ENCODE measurements at places on chromosomes 16 and 17.
A peak's percentile ranks its signal among the peaks of the same experiment; 100 is the strongest.

DNA sequence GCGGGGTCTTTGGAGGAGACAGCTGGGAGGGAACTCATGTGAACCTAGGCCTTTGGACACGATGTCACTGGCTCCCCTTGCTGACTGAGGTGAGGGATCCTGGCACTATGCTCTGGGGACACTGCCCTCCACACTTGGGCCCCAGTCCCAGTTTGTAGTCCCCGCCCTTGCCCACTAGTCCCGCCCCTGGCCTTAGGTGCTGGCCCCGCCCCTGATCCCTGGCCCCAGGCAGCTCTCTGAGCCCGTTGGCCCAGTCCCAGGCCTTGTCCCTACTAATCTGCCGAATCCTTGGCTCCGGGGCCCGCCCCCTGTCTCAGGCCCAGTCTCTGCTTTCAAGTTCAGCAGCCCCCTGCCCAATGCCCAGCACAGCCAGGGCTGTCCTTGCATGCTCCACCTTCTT, 61.0 kb downstream of the SMPD3 start:
- no peak for DNase-seq

DNA sequence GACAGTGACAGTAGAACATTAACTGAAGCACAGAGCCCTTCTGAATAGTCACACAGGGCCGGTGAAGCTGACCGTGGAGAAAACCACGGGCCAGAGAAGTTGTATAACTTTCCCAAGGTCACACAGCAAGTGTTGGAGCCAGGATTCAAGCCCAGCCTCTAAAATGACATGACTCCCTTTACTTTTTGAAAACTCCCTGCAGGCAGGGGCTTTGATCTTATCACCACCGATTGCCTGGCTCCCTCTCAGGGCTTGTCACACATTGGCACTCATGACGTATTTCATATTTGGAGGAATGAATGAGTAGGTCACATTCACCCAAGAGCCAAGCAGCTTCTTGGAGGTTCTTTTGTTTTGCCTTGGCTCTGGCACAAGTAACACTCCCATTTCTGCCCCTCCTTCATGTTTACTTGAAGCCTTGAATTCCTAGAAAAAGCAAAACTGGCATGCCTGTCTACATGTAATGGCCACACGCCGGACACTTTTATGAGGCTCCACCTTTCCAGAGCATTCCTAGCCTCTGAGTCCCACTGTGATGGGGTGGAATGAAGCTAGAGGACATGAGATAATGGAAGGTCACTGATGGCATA, 13.3 kb upstream of the RBBP6 start:
- DNase-seq: no peak

DNA sequence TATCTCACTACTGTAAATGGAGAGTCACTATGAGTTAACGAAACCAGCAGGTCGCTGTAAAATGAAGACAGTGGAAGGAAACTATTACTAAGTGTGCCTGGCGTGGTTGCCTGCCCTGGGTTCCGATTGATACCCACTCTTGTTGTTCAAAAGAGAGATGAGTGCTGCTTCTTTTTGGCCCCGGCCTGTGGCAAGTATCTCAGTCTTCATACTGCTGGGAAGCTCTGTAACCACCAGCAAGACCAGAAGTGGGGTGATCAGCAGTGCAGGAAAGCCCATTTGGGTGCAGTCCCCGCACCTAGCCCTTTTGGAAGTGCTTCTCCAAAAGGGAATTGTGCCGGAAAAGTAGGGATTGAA, 104.5 kb downstream of the SNX29 start:
- DNase-seq: no peak

DNA sequence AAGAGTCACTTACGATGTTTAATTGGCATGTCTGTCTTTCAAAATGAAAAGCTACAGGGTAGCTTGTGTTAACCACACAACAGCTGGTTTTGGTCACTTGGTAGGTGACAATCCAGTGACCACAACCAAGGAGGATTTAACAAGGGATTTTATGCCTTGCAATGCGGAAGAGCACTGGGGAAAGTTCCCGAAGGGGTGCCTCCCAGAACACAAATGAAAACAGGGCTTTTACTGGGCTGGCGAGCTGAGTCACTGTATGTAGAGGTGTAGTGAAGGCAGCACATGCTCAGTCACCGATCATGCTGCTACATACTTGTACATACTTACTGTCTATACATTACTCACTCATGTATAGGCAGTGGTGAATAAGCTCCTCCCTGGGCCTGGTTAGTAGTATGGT, 483.5 kb downstream of the CDH13 start:
- no peak for DNase-seq

- no peak for DNase-seq
Measured at GRCh38 chr16:55284718-55285099, 39.3 kb upstream of the IRX6 start.

GRCh38 chr17:21129023-21129681, 2.4 kb downstream of the DHRS7B start:
- DNase-seq: no peak

GRCh38 chr16:73057291-73058210, 9.6 kb upstream of the ZFHX3 start:
- DNase-seq: no peak

GRCh38 chr17:7005716-7006115, 6.7 kb upstream of the RNASEK start:
- DNase-seq: no peak

DNA sequence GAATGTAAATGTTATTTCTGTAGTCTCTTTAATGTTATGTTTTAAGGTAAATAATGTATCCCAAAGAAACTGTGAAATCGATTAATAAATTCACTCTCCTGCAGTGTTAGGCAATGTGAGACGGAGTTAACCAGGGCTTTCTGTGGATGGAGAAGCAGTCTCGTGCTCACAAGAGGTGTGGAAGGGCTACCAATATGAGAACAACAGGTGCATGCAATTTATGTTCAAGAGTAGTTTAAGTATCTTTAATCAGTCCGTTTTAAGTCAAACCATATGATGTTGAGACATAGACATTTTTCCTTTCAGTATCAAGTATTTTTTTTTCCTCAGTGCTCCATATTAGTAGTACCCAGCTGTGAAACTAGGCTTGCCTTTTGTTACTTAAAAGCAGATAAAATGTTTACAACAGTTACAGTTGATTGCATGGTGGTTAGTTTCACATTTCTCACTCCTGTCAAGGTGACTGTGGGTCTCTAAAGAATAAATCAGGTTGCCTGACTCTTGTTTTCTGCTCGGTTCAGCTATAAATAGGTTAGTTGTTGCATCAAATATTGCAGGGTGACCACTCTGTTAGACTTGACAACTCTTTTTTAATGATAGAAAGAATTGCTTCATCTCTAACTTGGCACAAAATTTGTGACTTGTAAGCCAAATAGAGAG, 54.4 kb downstream of the COX10 start:
- no peak for DNase-seq

GRCh38 chr17:18957831-18958230, 5.9 kb downstream of the SLC5A10 start:
- DNase-seq: no peak

DNA sequence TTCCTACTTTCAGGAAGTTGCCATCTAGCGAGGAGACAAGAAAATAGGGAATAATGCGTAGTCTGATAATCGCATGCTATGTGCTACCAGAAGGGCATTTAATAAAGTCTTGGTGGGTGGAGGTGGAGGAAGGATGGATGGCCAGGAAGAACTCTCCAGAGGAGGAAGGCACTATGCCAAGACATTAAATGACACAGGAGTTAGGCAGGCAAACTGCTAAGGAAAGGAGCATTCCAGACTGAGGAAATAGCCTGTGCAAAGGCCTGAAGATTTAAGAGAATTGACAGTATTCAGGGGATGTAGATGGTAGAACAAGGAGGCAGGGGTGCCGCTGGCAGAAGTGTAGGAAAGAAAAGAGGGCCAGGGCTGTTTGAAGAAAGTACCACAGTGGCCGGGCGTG, 19.3 kb upstream of the ARHGAP44 start:
- no peak for DNase-seq

- DNase-seq: no peak
Measured at GRCh38 chr17:46814446-46814845, 4.0 kb downstream of the WNT3 start.

- no peak for DNase-seq
Measured at GRCh38 chr16:19718624-19718965, 524 bp downstream of the IQCK start.

DNA sequence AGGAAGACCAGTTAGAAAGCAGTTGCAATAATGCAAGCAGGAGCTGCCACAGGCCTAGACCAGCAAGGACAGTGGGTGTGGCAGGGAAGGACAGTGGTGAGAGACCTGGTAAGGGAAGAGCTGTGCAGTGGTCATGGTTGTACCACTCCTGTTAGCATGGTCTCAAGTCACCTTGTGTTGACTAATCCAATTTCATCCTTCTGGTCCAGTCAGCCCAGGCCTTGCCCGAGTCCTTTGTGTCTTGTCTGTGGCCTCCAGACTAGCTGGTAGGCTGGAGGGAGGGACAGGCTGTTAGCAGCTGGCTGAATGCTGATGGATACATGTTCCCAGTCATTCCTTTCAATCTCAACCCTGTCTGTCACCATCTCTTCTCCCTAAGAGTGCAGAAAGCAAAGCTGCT, 54.1 kb upstream of the BRD7 start:
- no peak for DNase-seq

DNA sequence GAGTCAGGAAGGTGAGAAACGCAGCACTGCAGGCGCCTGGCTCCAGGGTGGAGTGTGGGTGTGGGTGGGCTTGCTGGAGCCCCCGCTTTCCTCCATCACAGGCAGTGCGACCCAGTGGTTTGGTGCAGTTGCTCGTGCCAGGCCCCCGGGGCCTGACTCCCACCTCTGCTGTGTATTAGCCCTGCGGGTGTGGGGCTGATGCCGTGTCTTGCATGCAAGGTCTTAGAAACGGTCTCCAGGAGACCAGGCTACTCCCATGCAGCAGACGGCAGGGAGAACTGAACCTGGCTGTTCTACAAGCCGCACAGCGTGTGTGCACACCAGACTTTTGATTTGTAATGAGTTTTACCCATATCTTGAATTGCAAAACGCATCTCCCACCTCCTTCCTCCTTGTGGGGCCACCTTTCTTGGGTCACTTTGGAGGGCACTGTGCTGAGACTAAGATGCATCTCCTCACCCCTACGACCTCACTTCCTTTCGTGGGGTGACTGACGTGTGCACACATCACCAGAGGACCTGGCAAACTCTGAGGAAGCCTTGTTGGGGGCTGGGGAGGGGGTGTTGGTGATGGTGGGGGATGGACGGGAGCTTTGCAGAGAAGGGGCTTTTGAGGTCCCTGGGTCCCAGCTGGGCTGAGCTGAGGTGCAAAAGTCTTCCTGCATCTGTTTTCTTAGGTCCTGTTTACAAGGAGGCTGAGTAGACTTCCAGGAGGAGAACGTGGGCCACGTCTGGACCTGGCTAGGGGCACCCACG, 101.8 kb upstream of the TNRC6C start:
- no peak for DNase-seq

GRCh38 chr16:85431431-85432124, 181.5 kb upstream of the GSE1 start:
- peak; percentile 81 for DNase-seq

- DNase-seq: no peak
Measured at GRCh38 chr17:78534492-78535272, 42.5 kb downstream of the DNAH17 start.

DNA sequence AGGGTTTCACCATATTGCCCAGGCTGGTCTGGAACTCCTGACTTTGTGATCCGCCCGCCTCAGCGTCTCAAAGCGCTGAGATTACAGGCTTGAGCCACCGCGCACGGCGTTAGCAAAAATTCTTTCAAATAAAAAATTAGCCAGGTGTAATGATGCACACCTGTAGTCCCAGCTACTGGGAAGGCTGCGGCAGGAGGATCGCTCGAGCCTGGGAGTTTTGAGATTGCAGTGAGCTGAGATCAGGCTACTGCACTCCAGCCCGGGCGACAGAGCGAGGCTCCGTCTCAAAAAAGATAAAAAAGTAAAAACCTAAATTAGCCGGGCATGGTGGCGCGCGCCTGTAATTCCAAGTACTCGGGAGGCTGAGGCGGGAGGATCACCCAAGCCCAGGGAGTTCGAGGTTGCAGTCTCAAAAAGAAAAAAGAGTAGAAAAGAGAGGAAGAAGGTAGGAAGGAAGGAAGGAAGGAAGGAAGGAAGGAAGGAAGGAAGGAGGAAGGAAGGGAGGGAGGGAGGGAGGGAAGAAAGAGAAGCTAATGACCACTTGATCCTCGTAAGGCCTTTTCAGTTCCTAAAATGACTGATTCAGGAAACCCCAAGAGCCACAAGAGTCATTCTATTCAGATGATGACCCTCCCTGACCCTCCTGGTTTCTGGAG, 59.2 kb downstream of the SRL start:
- no peak for DNase-seq

DNA sequence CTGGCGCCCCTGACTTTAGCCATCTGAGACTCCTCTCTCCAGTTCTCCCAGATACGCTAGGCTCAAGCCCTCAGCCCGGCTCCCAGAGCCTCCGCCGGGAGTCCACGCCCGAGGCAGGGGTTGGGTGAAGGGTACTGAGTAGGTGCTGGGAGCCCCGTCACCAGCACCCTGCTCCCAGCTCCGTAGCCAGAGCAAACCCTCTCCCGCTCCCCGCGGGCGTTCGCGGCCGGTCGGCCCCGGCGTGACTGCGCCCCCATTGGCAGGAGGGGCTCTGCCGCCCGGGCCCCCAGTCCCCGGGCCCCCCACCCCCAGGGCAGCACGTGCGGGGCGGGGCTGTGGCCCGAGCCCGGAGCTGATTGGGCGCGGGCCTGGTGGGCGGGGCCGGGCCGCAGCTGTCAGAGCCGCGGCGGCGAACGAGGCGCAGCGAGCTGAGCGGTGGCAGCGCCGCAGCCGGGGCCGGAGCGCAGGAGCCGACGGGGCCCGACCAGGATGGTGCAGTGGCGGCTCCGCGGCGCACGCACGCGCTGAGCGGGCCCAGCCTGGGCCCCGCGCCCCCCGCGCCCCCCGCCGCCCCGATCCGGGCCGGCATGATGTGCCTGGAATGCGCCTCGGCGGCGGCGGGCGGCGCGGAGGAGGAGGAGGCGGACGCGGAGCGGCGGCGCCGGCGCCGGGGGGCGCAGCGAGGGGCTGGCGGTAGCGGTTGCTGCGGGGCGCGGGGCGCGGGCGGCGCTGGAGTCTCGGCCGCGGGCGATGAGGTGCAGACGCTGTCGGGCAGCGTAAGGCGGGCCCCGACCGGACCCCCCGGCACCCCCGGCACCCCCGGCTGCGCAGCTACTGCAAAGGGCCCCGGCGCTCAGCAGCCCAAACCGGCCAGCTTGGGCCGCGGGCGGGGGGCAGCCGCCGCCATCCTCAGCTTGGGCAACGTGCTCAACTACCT, at the start of gene SPNS2:
Gene SPNS2 (plus strand): TSS at position 421 of the 937 bp plus-strand sequence. CDS start 167 bp downstream, at position 588.
- DNase-seq: no peak

GRCh38 chr16:56625140-56625942, at the start of gene MT1E:
MT1E (plus strand) TSS chr16:56625781; CDS start chr16:56625852, 71 bp downstream.
- DNase-seq: no peak

DNA sequence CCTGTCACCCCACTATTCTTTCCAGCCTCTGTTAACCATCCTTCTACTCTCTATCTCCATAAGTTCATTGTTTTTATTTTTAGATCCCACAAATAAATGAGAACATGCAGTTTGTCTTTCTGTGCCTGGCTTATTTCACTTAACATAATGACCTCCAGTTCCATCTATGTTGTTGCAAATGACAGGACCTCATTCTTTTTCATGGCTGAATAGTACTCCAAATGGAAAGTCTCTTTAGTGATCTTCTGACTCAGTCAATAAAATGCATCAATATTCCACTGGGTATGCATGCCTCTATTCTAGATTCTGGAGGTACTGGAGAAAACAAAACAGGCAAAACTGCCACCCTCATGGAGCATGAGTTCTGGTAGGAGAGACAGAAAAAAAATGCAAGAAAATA, 459.0 kb downstream of the XYLT1 start:
- no peak for DNase-seq

All from NCI-H524 treated with DMSO at 0.1 percent for 48 hours (cell line).